IMR-90 (cell line): ENCODE measurements at places on chromosomes 5 and 9. TPM values are rescaled to one million over a fixed set of nuclear protein-coding genes. Genes with fewer than 3 reads are reported as not detected.

The SLC36A2 gene
- not detected in 2 replicates for polyA plus RNA-seq

The MCC gene
- polyA plus RNA-seq, result 5.0 and 6.5 TPM in 2 replicates

The DOCK2 gene
- polyA plus RNA-seq, result 0.47 and 0.72 TPM in 2 replicates

The LHX3 gene
- polyA plus RNA-seq, result not detected in 2 replicates

The OSMR gene
- polyA plus RNA-seq, result 39.6 and 48.7 TPM in 2 replicates

The LURAP1L gene
- polyA plus RNA-seq, result 8.7 and 10.6 TPM in 2 replicates

The TIMD4 gene
- not detected in 2 replicates for polyA plus RNA-seq

The PCDHGB2 gene
- 2.4 and 2.6 TPM in 2 replicates for polyA plus RNA-seq

The TRIP13 gene
- polyA plus RNA-seq, result 16.3 and 17.1 TPM in 2 replicates

The ADRA1B gene
- 1.5 and 1.6 TPM in 2 replicates for polyA plus RNA-seq

The CATSPER3 gene
- polyA plus RNA-seq, result 0.12 TPM in 1 of 2 replicates, not detected in the other

The RGMB gene
- polyA plus RNA-seq, result 128 and 129 TPM in 2 replicates

The RGS7BP gene
- polyA plus RNA-seq, result not detected in 2 replicates
